ENCODE measurements at places on chromosomes 4 and X. TPM values are rescaled to one million over a fixed set of nuclear protein-coding genes. Genes with fewer than 3 reads are reported as not detected.

Gene RNF175
- 25.7 TPM for total RNA-seq

DNA sequence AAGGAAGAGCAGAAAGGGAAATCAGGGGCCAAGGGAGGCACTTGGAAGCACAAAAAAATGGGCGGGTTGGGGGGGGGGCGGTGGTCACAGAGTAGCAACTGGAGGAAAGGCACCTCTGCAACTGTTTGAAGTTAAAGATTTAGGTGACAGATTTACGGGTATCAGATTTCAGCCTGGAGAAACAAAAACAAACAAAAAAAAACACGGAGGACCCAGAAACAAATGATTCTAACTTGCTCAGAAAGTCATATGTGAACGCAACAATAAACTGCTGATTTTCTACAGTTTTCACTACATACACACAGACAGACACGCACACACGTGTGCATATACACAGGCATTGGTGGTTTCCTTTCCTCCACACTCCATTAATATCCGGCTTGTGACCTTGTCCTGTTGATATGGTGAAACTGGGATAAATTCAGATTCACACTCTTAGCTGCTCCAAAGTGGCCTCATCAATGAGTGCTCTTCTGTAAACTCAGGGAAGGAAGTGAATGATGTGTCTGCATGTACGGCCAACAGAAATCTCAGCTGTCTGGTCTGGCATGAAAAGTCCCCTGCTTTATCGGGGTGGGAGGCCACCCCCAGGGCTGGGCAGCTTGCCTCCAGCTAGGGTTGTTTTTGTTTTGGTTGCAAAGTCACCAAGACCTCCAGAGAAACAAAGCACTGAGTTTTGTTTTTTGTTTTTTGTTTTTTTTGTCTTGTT, 54.3 kb downstream of the CHST7 start:
- H3K36me3 ChIP-seq: peaks cover 8% of the 10 kb centered on the region
- no peak overlapping the region for H3K27ac ChIP-seq
- peaks cover 13% of the 10 kb centered on the region for H3K4me1 ChIP-seq
- no peak for DNase-seq
- H3K27me3 ChIP-seq: no peaks in the 10 kb centered on the region

Gene SCD5
- 40.7 TPM for total RNA-seq

Gene UGT2B17
- total RNA-seq: not detected

Gene ATP2B3
- 0.05 TPM for total RNA-seq

DNA sequence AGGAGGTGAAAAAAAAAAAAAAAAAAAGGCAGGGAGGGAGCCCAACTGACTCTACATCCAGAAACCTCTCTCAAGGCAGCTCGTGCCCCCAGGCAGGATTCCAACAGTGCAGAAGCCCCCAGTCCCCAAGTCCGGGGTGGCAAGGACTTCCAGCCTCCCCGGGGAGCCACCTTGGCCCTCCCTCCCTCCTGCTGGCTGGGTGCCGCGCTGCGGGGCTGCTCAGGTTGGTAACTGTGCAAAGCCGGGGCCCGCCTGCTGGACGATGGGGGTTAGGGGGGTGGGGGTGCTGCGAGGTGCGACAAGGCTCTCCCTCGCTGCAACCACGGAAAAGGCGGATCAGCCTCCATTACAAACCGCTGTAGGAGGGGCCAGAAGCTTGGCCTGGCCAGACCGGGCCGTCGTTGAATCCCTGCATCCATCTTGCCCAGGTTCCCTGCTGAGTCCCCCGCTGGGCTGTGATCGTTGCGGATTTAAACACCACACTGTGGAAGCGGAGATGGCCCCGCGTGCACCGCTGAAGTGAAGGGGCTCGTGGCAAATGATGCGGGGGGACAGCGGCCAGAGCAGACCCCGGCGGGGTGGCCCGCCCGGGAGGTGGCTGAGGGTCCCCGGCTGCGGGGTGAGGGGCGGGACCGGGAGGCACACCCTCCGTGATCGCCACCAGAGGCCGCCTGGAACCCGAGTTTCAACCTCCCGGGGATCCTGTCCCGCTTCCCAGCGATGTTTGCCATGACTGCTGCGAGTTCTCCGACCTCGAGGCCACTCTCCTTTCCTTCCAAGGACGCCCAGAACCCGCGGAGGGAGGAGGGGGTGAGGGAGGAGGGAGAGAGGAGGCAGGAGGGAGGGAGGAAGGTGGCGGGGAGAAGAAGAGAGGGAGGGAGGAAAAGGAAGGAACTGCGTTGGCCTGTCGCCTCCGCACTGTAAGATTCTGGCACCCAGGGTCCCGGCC, 58.0 kb upstream of the DDX3X start:
- peak; percentile 50 for DNase-seq
- peaks cover 4% of the 10 kb centered on the region for H3K4me1 ChIP-seq
- no peaks in the 10 kb centered on the region for H3K36me3 ChIP-seq
- peak overlapping the region; percentile 84 for H3K4me3 ChIP-seq
- no peaks in the 10 kb centered on the region for H3K27me3 ChIP-seq

- DNase-seq: no peak
- H3K4me1 ChIP-seq: no peaks in the 10 kb centered on the region
- H3K36me3 ChIP-seq: no peaks in the 10 kb centered on the region
- no peak overlapping the region for H3K4me3 ChIP-seq
- H3K27ac ChIP-seq: no peak overlapping the region
Measured at GRCh38 chr4:85565761-85566480, 91.0 kb downstream of the ARHGAP24 start.

DNA sequence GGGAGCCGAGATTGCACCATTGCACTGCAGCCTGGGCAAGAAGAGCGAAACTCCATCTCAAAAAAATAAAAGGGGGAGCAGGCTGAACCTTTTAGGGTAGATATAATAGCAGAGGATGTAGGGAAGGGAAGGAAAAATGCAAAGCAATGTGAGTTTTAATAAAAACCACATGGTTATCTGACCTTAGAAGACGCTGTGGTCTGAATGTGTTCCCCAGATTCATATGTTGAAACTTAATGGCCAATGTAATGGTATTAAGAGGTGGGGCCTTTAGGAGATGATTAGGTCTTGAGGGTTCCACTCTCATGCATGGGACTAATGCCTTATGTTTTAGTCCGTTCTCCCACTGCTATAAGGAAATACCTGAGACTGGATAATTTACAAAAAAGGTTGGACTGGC, 114.1 kb upstream of the STX18 start:
- DNase-seq: no peak
- peaks cover 9% of the 10 kb centered on the region for H3K4me1 ChIP-seq
- H3K4me3 ChIP-seq: no peak overlapping the region
- peaks cover 2% of the 10 kb centered on the region for H3K36me3 ChIP-seq
- no peaks in the 10 kb centered on the region for H3K27me3 ChIP-seq
- H3K27ac ChIP-seq: peak overlapping the region; percentile 60

- H3K27me3 ChIP-seq: peaks cover 9% of the 10 kb centered on the region
- no peak for DNase-seq
- H3K4me3 ChIP-seq: no peak overlapping the region
- H3K27ac ChIP-seq: no peak overlapping the region
- no peaks in the 10 kb centered on the region for H3K4me1 ChIP-seq
- no peaks in the 10 kb centered on the region for H3K36me3 ChIP-seq
Measured at GRCh38 chrX:53347948-53348347, 66.6 kb upstream of the IQSEC2 start.

- DNase-seq: no peak
- no peak overlapping the region for H3K27ac ChIP-seq
- H3K27me3 ChIP-seq: no peaks in the 10 kb centered on the region
- peaks cover 55% of the 10 kb centered on the region for H3K4me1 ChIP-seq
Measured at GRCh38 chr4:140090215-140090731, 63.7 kb downstream of the MAML3 start.

Gene DGAT2L6
- not detected for total RNA-seq

DNA sequence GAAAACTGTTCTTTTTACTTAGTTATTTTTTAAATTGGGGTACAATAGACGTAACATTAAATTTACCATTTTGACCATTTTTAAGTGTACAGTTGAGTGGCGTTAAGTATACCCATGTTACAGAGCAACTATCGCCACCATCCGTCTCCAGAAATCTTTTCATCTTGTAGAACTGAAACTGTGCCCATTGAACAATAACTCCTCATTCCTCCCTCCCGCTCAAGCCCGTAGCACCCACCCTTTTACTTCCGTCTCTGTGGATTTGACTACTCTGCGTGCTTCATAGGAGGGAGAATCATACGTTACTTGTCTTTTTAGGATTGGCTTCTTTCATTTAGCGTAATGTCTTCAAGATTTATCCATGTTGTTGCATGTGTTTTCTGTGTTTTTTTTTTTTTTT, 55.3 kb downstream of the TMEM131L start:
- H3K36me3 ChIP-seq: peaks cover 8% of the 10 kb centered on the region
- H3K27me3 ChIP-seq: no peaks in the 10 kb centered on the region
- DNase-seq: no peak

DNA sequence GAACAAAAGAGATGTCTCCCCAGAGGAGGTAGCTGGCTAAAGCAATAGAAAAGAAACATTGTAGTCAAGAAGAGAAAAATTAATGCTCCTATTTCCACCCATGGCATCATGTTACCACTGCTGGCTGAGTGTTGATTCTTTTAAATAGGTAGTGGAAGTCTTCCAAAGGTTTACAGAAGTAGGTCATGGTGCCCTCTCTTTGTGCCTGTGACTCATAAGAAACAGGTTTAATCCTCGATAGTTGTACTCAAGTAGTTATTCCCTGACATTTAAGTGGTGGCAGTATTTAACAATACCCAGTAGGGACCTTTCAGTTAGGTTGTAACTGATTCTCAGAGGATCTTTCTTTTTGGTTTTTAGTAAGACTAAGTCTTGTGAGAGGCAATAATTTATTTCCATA, 247.8 kb downstream of the TEX13A start:
- H3K27ac ChIP-seq: no peak overlapping the region
- H3K4me3 ChIP-seq: no peak overlapping the region
- H3K4me1 ChIP-seq: no peaks in the 10 kb centered on the region
- DNase-seq: no peak

Measured in neural crest cell (in vitro differentiated cells).